Astrocyte of the cerebellum (primary cell): ENCODE measurements at places on chromosomes 6 and 20.
A peak's percentile ranks its signal among the peaks of the same experiment; 100 is the strongest.

GRCh38 chr6:102582569-102582968 lies 1189.1 kb downstream of the GRIK2 start:
- DNase-seq = no peak

DNA sequence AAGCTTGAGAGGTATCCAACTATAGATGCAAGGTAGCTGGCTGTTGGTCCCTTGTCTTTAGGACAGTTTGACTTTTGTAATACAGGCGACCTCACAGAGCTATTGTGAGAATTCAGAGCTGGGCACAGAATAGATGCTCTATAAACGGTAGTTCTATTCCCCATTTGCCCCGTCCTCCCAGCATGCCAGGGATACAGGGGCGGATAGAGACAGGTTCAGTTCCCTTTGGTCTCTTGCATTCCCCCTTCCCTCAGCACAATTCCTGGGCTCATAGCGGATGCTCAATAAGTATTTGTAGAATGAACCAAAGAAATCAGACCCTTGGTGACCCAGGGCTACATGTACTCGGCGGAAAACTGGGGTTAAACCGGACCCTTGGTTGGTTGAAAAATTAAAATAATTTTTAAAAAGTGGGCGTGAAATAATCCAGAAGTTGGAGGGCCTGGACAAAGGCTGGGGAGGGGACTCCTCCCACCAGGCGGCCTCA lies 707 bp upstream of the TOP1 start:
- no peak for DNase-seq

DNA sequence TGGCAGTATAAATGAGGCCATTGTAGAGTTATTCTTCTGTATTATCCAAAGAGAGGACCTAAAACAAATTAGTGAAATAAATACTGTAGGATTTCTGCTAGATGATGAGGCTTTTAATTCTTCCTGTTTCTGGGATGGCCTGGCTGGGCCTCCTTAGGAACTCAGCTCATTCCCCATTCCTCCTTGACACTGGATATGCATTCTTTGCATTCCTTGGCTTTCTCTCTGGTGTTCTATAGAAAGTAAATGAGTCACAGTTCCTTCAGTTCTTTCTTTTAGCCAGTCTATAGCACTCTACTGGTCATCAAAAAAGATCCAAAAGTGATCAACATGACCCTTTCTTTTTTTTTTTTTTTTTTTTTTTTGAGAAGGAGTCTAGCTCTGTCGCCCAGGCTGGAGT lies 8.6 kb downstream of the OR10C1 start:
- no peak for DNase-seq

GRCh38 chr6:169838346-169839028 lies 87.1 kb downstream of the ERMARD start:
- no peak for DNase-seq

DNA sequence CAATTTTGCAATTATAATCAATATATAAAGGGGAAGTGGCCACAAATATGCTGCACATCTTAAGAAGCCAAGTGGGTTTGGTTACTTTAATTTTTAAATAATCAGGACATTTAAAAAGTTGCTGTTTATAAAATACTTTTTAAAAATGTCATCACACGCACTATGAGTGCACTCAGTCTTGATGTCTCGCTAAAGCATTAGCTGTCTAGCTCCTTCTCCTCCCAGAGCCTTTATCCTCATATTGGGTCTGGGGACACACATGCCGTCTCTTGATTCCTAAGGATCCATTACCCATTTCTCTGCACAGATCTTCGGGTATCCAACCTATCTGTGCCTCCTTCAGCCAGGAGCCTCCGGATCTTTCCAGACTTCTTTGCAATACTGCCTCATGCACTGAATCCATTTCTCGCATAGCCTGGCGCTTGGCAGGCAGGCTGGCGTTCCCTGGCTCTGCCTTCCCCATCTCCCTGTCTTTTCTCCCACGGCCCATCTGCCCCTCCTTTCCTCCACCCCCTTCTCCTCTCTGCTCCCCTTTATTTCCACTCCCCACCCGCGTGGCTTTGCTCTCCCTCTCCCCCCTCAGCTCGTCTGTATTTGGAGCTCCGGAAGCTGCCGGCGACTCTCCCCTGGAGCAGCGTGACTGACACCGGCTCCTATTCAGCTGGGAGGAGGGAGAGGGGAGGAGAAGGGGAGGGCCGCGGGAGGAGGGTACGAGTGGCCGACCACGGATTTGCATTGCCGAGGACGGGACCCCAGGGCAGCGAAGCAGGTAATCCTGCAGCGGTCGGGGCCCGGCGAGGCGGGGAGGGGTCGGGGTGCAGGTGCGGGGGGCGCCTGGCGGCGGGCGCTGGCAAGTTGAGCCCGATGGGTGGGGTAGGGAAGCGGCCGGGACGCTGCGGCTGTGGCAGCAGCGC lies at the start of gene CAP2:
Gene CAP2 (plus strand): TSS at position 618 of the 914 bp plus-strand sequence. CDS start 27,961 bp downstream, outside the sequence.
- DNase-seq = no peak

DNA sequence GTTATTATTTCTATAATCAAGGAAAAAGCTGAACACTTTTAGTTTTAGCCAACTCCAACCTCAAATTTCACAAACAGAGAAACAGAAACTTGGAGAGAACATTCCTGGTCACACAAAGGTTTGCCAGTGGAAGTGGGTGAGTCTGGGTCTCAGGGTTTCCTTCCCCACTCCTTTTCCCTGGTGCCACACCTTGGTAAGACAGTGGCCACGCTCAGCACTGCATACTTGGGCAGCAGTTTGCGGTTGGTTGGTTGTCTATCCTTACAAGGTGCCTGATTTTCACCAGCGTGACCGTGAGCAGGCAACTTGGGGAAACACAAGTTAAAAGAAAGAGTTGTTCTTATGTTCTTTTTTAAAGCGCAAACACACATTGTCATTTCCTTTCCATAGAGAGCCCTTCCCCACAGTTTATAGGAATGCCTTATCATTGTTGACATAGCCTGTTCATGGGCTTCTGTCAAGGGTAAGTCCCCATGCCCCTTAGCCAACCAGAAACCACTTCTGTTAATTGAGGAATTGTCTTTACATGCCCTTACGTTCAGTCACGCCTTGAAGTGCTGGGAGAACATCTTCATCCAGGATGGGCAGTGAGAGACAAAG lies 82.2 kb downstream of the RIN2 start:
- DNase-seq = no peak

DNA sequence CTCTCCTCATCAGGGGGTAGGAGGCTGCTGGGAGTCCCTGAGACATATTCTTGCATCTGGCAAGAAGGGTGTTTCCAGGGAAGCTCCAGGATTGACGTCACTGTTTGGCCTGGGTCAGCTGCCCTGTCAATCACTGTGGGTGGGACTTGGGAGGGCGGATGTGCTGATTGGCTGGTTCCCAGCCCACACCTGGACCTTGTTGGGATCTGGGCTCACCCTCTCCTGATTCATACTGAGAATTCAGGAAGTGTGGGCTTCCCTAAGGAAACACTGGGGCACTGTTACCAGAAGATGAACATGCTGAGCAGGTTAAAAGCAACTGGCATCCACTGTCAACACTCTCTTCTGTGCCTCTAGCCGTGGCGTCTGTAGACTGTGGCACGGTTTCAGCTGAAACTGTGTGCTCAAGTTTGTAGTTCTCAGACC lies 36.5 kb downstream of the CDH26 start:
- DNase-seq = no peak

DNA sequence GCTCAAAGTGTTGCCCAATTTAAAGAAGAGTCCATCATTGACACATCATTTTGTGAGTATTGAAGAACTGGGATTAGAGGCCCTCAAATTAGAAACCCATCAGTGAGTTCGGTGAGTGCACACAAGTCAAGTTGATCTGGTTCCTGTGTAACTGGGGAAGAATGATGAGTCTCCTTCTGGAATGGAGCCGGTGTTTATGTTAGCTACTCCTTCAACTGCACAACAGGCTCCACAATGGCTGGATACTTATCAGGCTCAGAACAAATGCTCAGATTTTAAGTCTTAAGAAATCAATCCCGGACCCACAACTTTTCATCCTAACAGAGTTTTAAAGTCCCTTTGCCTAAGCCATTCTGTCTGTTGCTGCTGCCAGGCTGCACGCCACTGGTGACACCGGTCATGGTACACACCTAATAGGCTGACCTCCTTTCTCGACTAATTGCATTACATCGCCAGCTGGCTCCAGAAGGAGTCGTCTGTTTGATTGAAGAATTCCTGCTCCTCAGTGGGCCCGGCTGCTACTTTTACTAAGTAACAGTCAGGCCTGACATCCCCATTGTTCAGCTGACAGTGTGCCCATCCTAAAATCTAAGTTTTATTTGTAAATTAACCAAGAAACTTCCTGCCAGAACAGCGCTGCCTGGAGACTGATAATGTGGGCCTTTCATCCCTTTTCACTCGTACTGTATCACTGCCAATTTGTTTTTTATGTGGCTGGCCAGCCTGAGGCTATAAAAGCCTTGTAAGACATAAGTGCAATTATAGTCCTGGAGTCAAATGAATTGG lies 130.4 kb downstream of the INSM1 start:
- DNase-seq = peak; percentile 8

DNA sequence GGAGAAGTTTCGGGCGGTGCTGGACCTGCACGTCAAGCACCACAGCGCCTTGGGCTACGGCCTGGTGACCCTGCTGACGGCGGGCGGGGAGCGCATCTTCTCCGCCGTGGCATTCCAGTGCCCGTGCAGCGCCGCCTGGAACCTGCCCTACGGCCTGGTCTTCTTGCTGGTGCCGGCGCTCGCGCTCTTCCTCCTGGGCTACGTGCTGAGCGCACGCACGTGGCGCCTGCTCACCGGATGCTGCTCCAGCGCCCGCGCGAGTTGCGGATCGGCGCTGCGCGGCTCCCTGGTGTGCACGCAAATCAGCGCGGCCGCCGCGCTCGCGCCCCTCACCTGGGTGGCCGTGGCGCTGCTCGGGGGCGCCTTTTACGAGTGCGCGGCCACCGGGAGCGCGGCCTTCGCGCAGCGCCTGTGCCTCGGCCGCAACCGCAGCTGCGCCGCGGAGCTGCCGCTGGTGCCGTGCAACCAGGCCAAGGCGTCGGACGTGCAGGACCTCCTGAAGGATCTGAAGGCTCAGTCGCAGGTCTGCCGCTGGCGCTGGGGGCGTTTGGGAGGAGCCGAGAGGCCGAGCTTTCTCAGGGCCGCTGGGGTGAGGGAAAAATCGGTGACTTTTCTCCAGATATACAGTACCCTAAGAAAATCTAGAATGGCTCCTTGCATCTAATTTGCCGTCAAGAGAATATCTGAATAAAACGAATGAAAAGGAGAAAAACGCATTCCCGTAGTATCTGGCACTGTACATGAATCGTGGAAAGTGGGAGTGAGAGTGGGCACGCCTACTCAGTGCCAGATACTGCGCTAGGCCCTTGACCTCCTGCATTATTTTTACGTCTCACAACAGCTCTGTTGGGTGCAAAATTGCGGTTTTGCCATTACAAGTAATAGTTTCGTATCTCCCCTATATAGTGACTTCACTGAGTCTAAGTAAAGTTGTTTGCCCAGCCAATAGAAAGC lies 1.0 kb downstream of the CALHM6 start:
- DNase-seq = no peak

DNA sequence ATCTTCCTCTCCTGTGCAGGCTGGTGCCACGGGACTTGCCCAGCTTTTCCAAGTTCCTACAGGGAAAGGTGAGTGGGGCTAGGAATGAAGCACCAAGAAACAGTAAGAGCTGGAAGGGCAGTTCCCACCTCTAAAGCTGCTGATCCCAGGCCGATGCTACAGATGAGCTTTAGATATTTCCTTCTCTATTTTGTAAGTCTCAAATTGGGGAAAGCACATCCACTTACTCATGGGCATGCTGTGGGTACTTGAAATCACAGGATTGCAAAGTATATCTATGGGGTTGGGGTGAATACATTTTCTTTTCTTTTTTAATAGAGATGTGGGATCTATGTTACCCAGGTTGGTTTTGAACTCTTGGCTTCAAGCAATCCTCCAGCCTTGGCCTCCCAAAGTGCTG lies 3.1 kb downstream of the ZBTB2 start:
- DNase-seq = no peak

DNA sequence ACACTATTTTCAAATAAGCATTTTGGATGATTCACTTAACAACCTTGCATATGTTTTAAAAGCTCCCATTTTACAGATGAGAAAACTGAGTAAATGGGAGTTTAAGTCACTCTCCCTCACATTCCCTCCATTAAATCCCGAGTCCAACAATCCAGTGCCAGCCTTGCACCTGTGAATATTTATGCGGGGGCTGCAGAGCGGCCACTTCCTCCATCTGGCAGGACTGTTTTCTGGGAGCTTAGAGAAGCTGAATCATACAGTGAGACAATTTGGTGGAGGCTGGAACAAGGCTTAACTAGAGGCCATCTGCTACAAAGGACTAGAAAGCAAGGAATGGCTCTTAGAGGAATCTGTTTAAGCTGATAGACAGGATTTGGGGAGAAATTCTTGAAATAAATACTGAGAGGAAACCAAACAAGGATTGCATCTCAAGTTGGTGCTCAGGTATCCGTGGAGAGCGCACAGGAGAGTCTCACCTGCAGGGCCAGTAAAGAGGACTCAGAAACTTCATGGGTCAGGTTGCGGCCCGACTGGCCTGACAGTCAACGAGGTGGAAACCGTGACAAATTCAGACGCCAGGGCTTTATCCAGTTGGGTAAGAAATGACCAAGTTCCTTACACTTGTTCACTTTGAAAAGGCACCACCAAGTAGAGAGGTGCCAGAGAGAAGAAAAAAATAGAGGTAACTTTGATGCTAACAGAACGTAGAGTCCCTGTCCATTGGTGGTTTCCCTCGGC lies 478.5 kb downstream of the QKI start:
- no peak for DNase-seq

GRCh38 chr6:43760210-43761168 lies 9.5 kb upstream of the VEGFA start:
- DNase-seq = no peak

- DNase-seq = no peak
Measured at GRCh38 chr20:21677781-21678180, 27.7 kb upstream of the PAX1 start.

GRCh38 chr6:16836144-16836981 lies 75.1 kb upstream of the ATXN1 start:
- no peak for DNase-seq

- no peak for DNase-seq
Measured at GRCh38 chr20:2691663-2692035, 931 bp upstream of the EBF4 start.

GRCh38 chr6:110814102-110815014 lies 911 bp downstream of the CDK19 start:
- DNase-seq = no peak

GRCh38 chr6:43216200-43216599 lies 13.1 kb downstream of the DNPH1 start:
- no peak for DNase-seq

GRCh38 chr6:22399693-22400092 lies 102.9 kb upstream of the PRL start:
- no peak for DNase-seq

GRCh38 chr6:85641897-85642773 lies 551 bp downstream of the SYNCRIP start:
- DNase-seq = peak; percentile 16
